Cardiac ventricle fibroblast (primary cell): ENCODE measurements at places on chromosomes 11 and 22. TPM values are rescaled to one million over a fixed set of nuclear protein-coding genes. Genes with fewer than 3 reads are reported as not detected.

Gene OR2AT4
- total RNA-seq, result not detected in 2 replicates

Gene SCGB1D2
- not detected in 2 replicates for total RNA-seq

Gene SYT12
- total RNA-seq, result 2.2 and 3.1 TPM in 2 replicates

Gene OR52N4
- total RNA-seq, result not detected in 2 replicates

Gene POU2F3
- total RNA-seq, result not detected in 2 replicates

Gene CARNS1
- total RNA-seq, result 0.05 TPM in 1 of 2 replicates, not detected in the other
